ENCODE measurements at places on chromosomes 5 and 9. TPM values are rescaled to one million over a fixed set of nuclear protein-coding genes. Genes with fewer than 3 reads are reported as not detected.

Gene LCN1
- total RNA-seq: not detected

Gene PPIC
- 16.0 TPM for total RNA-seq

Gene SCAMP1
- total RNA-seq: 39.2 TPM

Gene ISCA1
- total RNA-seq: 36.5 TPM

Gene HAND1
- total RNA-seq: not detected

Gene SV2C
- 0.05 TPM for total RNA-seq

Gene CDC20B
- not detected for total RNA-seq

DNA sequence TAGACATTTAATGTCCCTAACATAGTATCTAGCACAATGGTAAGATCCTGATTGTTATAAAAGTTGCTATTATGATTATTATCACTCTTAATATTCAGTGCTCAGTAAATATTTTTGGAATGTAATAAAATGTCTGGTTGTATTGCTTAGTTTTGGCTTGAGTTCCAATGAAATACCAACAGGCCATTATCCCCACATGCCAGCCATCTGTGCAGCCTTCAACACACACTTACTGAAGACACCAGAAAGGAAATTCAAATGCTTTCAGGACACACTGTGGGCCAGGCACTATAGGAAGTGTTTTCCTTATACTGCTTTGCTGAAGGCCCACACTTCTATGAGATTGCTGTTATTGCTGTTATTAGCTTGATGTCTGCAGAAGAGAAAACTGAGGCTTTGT is 157.5 kb downstream of the TRIM32 start:
- no peak for DNase-seq
- H3K36me3 ChIP-seq: peaks cover 7% of the 10 kb centered on the region

DNA sequence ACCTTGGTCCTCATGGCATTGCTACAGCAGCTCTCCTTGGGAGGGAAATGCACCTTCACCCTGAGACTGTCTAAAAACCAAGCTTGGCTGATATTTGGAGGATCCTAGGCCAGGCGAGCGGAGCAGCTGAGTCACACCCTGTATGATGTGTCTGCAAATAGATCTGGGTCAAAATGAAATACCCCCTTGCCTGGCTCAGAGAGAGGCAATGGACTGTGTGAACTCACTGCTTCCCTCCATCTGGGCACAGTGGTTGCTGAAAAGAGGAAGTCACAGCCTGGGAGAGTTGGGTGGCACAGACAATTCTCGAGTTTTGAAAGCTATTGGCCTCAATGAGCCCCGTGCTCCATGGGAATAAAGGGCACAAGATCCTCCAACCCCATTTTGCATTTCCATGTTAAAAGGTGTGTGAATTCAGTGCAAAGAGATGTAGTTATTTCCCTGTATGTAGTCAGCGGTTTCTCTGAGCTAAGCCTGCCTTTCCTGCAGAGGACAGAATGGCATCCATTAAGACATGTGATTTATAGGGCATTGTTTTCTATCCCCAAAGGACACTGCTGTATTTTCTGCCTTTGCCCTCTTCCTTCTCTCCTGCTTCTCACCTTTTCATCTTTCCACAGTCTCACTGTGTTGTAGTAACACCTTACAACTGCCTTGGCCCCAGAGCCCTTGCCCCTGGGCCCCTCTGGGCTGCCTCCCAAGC is 177.2 kb downstream of the GADD45G start:
- H3K27me3 ChIP-seq: peaks cover 3% of the 10 kb centered on the region
- no peak overlapping the region for H3K4me3 ChIP-seq
- H3K4me1 ChIP-seq: peaks cover 3% of the 10 kb centered on the region
- H3K27ac ChIP-seq: no peak overlapping the region
- no peak for DNase-seq

GRCh38 chr5:145499483-145499882 is 335.7 kb downstream of the PRELID2 start:
- H3K4me1 ChIP-seq: peaks cover 16% of the 10 kb centered on the region
- no peak overlapping the region for H3K4me3 ChIP-seq
- no peak for DNase-seq
- no peaks in the 10 kb centered on the region for H3K27me3 ChIP-seq
- no peak overlapping the region for H3K27ac ChIP-seq

GRCh38 chr5:145510324-145510723 is 324.8 kb downstream of the PRELID2 start:
- H3K36me3 ChIP-seq: no peaks in the 10 kb centered on the region
- no peak overlapping the region for H3K27ac ChIP-seq
- H3K27me3 ChIP-seq: no peaks in the 10 kb centered on the region
- H3K4me3 ChIP-seq: no peak overlapping the region
- H3K4me1 ChIP-seq: no peaks in the 10 kb centered on the region
- no peak for DNase-seq

DNA sequence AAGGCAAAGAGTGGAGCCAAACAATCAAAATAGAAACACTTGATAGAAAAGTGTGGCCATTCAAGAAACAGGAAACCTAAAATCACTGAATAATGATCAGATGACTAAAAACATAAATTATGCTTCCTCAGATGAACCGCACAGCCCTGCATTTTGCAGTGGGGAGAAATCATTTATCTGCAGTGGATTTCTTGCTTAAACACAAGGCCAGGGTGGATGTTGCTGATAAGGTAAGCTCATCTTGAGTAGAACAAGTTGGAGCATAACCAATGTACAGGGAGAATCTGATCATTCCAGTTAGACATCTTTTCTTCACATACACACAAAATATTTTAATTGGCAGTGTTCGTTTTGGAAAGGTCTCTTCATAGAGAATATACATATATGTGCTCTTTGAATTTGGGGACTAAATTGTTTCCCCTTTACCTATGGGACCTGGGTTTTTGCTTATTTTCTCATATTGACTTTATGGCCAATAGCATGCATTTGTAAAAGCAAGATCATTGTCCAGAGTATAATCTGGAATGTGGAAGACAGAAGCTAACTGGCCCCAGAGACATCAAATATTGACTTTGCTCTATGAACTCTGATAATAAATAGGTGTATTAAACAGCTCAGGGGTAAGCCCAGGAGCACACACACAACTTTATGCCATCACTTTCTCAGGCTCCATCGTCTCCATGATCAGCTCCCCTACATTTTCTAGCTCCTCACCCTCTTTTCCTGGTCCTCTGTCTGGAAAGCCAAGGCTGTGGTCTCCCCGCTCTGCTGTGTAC is 9.1 kb downstream of the ANKDD1B start:
- H3K4me3 ChIP-seq: no peak overlapping the region
- no peaks in the 10 kb centered on the region for H3K36me3 ChIP-seq
- no peak for DNase-seq
- H3K27me3 ChIP-seq: no peaks in the 10 kb centered on the region

DNA sequence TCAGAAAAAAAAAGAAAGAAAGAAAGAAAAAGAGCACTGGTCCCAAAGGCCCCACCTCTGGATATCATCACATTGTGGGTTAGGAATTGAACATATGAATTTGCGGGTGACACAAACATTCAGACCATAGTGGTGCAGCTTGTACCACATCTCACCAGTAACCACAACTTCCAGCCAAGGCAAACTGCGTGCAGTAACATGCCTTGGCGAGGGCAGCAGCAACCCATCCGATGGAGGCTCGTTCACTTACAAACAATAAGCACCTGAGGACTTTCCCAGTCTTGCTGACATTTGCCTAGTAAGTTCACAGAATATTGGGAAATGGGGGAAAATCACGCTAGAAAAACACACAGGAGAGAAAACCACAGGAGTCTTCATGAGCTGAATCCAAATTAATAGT is 508.1 kb downstream of the ZNF608 start:
- peaks cover 18% of the 10 kb centered on the region for H3K36me3 ChIP-seq
- DNase-seq: no peak

GRCh38 chr5:1814183-1815020 is 13.2 kb downstream of the NDUFS6 start:
- no peak overlapping the region for H3K27ac ChIP-seq
- H3K4me3 ChIP-seq: no peak overlapping the region
- H3K27me3 ChIP-seq: no peaks in the 10 kb centered on the region
- DNase-seq: no peak

DNA sequence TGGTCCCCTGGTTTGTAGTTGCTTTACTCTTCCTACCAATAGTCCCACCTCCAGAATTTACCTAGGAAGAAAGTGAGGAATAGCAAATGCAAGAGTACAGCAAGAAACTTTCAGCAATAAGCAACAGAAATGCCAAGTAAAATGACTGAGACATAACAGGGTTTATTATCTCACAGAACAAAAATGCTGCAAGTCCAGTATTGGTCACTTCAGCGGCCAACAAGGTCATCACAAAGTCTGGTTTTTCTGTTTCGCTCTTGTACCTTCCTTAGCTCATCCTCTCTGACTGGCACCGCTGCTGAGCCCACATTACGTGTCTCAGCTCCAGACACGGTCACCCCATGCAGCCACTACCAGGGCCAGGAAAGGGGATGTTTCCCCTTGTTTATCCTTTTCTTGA is 82.7 kb downstream of the RFK start:
- H3K27ac ChIP-seq: no peak overlapping the region
- H3K4me3 ChIP-seq: no peak overlapping the region
- H3K4me1 ChIP-seq: peaks cover 7% of the 10 kb centered on the region
- no peak for DNase-seq
- H3K36me3 ChIP-seq: no peaks in the 10 kb centered on the region

DNA sequence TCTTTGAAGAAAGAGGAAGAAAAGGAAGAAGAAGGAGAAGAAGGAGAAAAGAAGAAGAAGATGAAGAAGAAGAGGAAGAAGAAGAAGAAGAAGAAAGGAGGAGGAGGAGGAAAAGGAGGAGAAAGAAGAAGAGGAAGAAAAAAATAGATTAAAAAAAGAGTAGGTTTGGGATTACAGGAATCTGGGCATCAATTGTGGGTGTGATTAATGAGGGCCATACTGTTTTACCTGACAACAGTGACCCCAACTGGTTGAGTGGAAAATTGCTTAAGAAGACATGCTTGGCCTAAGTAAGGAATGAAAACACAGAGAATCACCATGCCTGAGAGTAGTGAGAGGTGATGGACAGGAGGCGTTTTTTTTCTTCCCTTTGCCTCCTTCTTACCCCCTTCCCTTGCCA is 114.6 kb downstream of the FAM170A start:
- H3K4me3 ChIP-seq: no peak overlapping the region
- 0 out of 2 replicates have a peak, but pooled peaks cover 2% of the 10 kb centered on the region for H3K4me1 ChIP-seq
- peak; percentile 12 for DNase-seq
- H3K36me3 ChIP-seq: no peaks in the 10 kb centered on the region

DNA sequence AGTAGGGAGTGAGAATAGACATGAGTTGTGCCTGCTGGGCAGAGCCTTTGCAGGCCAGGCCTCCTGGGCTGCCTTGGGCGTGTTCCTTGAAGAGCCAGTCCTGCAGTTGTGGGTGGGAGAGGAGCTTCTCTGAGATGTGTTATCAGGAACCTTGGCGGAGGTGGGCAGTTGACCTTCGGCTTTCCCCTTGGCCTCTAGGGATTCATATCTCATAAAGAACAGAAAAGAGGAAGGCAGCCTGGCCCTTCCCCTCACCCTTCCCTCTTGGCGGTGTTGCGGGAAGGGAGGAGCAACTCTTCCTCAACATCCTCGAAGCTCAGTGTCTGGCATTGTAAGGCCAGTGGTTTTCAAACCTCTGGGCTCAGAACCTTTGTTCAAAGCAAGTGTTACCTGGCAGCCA is 59.2 kb downstream of the DAPK1 start:
- H3K36me3 ChIP-seq: peaks cover 12% of the 10 kb centered on the region
- no peak for DNase-seq
- peak overlapping the region; percentile 48 for H3K27ac ChIP-seq
- H3K4me3 ChIP-seq: no peak overlapping the region

GRCh38 chr9:1759009-1759408 is 256.1 kb upstream of the SMARCA2 start:
- H3K36me3 ChIP-seq: no peaks in the 10 kb centered on the region
- no peak for DNase-seq
- H3K27me3 ChIP-seq: peaks cover 4% of the 10 kb centered on the region
- no peak overlapping the region for H3K27ac ChIP-seq

DNA sequence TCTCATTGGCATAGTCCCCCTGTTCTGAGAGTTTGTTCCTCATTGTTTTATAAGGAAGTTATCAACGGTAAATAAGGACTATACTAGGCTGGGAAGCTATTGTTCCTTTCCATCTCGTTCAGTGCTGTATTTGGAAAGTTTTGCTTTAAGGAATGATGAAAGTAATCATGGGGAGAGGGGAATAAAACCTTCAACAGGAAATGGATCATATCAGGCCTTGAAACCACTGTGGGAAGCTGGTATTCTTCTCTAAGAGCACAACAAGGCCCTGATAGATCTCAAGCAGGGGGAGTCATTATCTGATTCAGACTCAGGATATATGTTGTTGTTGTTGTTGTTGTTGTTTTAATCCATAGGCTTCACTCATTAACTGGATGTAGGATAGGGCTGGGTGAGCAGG is 474.5 kb downstream of the ENC1 start:
- no peak overlapping the region for H3K27ac ChIP-seq
- DNase-seq: no peak
- no peak overlapping the region for H3K4me3 ChIP-seq
- H3K27me3 ChIP-seq: no peaks in the 10 kb centered on the region
- no peaks in the 10 kb centered on the region for H3K36me3 ChIP-seq

DNA sequence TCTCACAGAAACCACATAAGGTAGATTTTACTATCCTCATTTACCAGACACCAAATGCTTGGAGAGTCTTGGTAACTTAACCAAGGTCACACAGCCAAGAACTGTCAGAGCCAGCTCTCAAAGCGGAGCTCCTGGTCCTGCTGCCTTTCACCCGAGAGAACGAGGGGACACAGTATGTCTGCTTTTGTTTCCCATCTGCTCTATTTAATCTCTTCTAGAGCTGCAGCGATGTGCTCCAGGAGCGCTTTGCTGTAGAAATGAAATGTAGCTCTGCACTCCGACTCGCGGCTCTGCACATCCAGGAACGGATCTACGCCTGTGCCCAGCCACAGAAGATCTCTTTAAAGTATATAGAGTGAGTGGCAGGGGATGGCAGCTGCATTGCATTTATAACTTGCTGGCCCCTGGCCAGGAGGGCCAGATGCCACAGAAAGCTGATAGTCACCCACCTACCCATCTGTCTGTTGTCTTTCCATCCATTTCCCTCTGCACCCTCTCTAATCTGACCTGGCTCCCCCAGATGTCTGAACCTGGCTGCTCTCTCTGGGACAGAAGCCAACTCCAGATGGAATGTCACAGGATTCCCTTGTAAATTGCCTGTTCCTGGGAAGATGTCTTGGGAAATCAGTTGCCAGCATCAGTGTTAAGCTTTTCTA is 21.4 kb upstream of the TRMT10B start:
- no peak overlapping the region for H3K4me3 ChIP-seq
- H3K36me3 ChIP-seq: no peaks in the 10 kb centered on the region
- DNase-seq: no peak
- peaks cover 9% of the 10 kb centered on the region for H3K4me1 ChIP-seq
- H3K27me3 ChIP-seq: no peaks in the 10 kb centered on the region

Measured in WTC11 (cell line).